RPMI7951 (cell line): ENCODE measurements at places on chromosomes 12 and 14. TPM values are rescaled to one million over a fixed set of nuclear protein-coding genes. Genes with fewer than 3 reads are reported as not detected.
A peak's percentile ranks its signal among the peaks of the same experiment; 100 is the strongest.

DNA sequence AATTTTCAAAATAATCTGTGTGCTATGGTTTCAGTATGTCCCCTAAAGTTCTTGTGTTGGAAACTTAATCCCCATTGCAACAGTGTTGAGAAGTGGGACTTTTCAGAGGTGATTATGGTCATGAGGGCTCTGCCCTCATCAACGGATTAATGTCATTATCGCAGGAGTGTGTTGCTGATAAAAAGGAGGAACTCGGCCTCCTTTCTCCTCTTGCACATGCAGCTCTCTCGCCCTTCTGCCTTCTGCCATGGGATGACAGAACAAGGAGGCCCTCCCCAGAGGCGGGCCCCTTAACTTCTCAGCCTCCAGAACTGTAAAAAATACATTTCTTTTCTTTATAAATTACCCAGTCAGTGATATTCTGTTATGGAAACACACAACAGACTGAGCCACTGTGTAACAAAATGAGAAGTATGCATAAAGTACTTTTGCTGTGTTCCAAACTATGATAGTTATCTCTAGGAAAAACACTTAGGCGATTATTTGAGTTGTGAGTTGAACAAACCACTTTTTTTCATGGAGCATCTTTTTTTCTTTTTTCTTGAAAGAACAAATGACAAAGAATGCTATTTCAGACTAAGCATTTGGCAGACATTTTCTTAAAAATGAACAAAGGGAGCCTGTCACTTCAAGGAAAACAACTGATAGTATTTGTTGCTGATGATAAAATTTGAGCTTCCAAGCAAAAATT lies 134.8 kb upstream of the FUT8 start:
- no peak for DNase-seq

Gene DCAF11
- 42.9 and 57.1 TPM in 2 replicates for total RNA-seq

Gene RD3L
- not detected in 2 replicates for total RNA-seq

DNA sequence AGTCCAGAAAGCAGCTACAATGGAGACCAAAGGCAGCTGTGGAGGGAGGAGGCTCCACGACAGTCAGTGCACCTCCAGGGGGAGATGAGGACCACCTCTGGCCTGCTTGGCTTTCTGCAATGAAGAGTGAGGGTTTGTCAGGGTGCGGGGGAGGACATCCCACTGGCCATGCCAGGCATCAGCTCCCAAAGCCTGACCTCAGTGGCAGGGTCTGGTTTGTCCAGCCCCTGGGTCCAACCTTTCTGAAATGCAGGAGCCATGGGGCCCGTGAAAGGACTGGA lies 35.2 kb downstream of the SLC6A12 start:
- no peak for DNase-seq

DNA sequence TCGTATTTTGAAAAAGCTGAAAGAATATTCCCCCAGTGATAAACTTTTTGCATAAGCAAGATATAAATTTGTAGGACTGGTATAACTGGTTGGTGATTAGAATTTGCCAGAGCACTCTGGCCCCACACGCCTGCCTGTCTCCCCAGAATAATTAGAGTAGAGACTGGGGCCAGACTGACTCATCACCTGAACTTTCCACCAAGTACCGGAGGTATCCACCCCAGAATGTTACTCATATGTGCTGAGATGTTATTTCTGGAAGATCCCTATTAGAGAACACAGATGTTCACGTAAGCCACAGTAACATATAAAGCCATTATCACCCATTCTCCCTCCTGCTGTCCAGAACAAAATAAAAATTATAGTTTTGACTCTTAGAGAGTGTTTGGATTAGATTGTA lies 49.5 kb upstream of the PIWIL1 start:
- no peak for DNase-seq

Gene TRPV4
- total RNA-seq, result 0.68 and 0.96 TPM in 2 replicates

GRCh38 chr12:52259657-52260243 lies 14.7 kb upstream of the KRT86 start:
- no peak for DNase-seq

Gene RERG
- 0.10 TPM in 1 of 2 replicates, not detected in the other for total RNA-seq

- no peak for DNase-seq
These were observed 82.0 kb upstream of the OTOGL start for GRCh38 chr12:80017261-80017870.

DNA sequence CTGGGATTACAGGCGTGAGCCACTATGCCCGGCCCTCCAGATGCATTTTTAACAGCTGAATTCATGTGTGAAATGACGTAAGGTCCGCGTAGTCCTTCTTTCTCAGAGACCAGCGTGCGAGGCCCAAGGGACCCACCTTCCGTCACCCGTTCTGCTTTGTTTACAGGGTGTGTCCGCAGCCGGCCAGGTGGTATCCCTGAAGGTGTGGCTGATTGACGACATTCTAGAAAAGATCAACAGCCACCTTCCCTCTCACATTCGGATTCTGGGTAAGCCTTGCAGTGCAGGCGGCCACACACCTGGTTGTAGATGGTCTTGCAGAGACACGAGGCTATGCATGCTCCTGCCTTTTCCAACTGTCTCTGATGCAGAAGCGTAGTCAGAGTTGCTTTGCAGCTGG lies 9.9 kb downstream of the PUS1 start:
- no peak for DNase-seq

- DNase-seq, result peak; percentile 88
These were observed 139.3 kb upstream of the ARHGAP5 start for GRCh38 chr14:31937730-31938346.

DNA sequence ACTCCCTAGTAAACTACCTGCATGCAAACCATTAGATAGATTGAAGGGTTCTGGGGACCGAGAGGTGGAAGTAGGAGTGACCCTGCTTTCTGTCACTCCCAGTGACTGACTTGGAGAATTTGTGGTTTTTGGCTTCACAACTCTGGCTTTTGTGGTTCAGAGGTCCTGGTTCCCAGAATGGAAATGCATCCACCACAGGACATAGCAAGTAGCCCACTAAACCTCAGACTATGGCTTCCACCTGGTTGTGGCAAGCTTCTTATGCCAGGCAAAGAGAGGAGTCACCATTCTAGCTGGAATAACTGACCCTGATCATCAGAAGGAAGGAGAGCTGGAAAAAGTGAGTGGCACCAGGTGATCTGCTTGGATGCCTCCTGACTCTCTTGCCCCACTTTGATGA lies 162.4 kb upstream of the TMEM260 start:
- DNase-seq, result peak; percentile 1

DNA sequence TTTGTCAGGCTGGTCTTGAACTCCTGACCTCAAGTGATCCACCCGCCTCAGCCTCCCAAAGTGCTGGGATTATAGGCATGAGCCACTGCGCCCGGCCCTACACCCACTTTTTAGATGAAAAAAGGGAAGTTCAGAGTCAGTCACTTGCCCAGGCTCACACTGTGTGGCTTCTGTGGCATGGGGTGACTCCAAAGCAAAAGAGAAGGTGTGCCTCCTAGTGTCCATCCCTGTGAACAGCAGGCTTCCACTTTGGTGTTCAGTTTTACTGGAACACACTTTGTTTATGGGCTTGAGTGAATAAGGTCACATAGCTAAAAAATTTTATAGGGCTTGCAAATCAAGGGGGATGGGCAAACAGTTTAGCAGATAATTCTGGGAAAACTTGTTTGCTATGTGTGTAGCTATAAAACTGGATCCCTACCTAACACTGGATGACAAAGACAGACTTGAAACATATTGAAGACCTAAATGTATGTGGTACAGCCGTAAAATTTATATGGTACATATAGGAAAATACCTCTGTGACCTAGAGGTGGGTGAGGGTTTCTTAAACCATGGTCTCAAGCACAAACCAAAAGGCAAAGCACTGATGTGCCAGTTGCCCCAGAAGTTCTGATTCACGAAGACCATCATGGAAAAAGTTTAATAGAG lies 54.9 kb downstream of the EID3 start:
- DNase-seq, result peak; percentile 54

- DNase-seq, result no peak
These were observed 146.1 kb downstream of the METTL25 start for GRCh38 chr12:82504409-82504808.

DNA sequence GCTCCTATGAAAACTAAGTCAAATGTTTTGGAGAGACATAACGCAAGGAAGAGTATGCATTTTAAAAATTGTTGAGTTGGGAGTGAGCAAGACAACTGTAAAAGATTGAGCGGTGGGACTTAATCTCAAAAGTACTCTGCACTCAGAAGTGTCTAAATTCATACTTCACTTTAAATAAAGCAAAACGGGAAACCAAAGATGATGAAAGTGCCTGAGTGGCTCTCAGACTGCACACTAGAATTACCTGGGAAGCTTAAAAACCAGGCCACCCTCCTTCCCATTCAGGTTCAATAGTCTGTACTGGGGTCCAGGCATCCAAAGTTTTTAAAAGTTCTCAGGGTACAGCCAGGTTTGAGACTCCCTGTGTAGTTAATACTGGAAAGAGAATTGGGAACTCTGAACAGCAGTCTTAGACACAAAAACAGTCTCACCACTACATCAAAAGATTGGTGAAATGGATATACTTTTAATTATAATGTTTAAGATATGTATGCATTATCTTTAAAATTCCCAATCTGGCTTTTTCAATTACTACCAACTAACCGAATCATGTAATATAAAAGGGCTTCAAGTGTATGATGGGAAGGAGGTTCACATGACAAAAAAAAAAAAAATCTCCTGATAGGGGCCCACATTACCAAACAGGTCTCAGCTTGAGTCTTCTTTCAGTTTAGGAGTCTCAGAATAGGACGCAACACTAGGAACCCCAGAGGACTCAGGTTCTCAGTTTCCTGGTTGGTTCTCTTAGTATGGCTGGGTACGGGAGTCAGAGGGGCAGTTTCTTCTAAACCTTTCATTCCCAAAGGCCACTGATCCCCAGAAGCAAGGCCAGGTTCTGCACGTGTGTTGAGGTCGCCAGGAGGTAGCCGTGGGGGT lies 1.0 kb downstream of the HOMEZ start:
- peak; percentile 10 for DNase-seq

- no peak for DNase-seq
These were observed 27.4 kb downstream of the NOS1 start for GRCh38 chr12:117334051-117334450.

- peak; percentile 50 for DNase-seq
These were observed 55.3 kb downstream of the RIN3 start for GRCh38 chr14:92568621-92569479.

Gene ADCY4
- not detected in 2 replicates for total RNA-seq

DNA sequence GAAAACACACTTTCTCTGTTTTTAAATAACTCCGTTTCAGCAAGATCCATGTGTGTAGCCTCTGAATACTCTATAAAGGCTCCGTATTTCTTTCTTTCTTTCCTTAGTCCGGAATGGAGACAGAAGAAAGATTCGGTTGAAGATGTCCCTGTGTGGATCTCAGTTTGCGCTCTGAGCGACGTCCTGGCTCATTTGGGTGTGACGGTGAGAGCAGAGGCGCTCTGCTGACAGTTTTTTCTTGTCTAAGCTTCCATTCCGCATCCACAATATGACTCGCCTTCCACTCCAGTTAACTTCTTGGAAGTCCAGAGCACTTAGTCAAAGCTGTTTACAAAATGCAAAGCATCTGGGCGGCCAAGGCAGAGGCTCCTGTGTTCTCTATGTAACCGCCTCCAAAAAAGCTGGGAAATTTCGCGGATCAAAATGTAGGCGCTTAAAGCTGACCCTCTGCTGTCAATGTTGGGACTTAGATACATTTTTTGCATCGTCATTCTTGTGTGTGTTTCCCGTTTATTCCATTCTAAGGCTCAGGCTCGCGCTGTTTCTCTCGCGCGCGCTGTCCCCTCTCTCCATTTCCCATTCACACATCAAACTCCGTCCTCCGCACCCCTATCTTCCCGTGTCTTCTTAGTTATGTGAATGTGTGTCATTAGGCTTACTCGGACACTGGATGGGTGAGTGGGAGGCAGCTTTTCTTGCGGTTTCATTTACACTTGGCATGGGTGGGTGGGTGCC lies 880 bp upstream of the FLRT2 start:
- DNase-seq, result peak; percentile 63

Gene NRXN3
- 0.24 and 0.29 TPM in 2 replicates for total RNA-seq

DNA sequence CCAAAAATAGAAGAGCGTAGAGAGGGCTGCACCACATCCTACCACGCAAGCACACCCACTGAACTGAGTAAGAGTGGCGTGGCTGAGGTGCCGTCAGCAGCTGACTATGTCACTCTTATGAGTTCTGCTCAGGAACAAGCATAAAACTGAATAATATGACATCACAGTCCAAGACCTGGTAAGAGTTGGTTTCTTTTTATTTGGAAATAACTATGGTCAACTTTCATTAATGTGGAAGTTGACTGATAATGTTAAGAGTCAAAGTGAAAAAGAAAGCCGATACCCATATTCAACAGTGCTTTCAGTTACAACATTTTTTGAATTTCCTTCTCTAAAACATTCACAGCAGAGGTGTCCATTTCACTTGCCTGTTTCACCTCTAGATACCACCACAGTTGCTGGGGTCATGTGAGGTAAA lies 44.6 kb downstream of the GNS start:
- DNase-seq, result no peak

- peak; percentile 46 for DNase-seq
These were observed 103.9 kb downstream of the ALG10 start for GRCh38 chr12:34126239-34126641.

GRCh38 chr14:59132796-59133494 lies 55.5 kb upstream of the DAAM1 start:
- peak; percentile 18 for DNase-seq

GRCh38 chr14:81447021-81447764 lies 47.1 kb upstream of the STON2 start:
- DNase-seq, result no peak

- peak; percentile 88 for DNase-seq
These were observed 194.0 kb upstream of the ALG10 start for GRCh38 chr12:33828326-33828725.

DNA sequence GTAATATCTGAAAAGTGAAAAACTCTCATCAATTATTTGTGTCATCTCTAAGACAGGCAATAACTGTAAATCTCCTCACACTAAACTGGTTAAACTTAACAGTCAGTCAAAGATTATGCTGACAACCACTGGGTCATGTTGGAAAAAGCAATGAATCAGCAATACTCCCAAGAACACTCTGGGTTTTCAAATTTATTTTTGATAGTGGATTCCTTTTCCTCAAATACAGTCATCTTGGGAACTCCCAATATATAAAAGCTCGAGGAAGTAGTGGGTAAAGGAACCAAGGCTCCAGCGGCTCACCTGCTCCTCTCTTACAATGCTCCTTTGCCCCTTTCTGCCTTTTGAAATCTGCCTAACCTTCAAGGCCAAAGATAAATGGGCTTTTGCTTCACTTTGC lies 70.0 kb downstream of the ARMH4 start:
- peak; percentile 3 for DNase-seq

DNA sequence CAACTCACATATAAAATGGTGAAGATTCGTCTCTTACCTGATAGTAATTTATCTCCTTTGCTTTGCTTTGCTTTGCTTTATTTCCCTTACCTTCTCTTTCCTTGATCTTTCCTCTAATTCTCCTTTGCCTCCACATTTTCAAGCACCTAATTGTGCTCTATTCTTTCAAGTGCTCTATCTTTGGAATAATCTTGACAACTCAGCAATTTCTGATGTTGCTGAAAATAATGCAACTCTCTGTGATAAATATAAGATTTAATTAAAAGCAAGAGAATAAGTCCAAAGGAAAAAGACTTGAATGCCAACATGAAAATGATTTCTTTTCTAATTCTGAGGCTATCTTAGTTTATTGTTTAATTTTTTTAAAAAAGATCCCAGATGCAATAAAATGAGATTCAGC lies 139.5 kb upstream of the SYT1 start:
- no peak for DNase-seq

- peak; percentile 56 for DNase-seq
These were observed 269.3 kb downstream of the DAD1 start for GRCh38 chr14:22319526-22320361.
